ENCODE measurements at places on chromosomes 2 and 18.

- no peak for DNase-seq
These were observed 22.3 kb downstream of the KIAA1328 start for GRCh38 chr18:36851202-36851590.

GRCh38 chr18:29465526-29465925, 1288.6 kb upstream of the CDH2 start:
- no peak for DNase-seq

DNA sequence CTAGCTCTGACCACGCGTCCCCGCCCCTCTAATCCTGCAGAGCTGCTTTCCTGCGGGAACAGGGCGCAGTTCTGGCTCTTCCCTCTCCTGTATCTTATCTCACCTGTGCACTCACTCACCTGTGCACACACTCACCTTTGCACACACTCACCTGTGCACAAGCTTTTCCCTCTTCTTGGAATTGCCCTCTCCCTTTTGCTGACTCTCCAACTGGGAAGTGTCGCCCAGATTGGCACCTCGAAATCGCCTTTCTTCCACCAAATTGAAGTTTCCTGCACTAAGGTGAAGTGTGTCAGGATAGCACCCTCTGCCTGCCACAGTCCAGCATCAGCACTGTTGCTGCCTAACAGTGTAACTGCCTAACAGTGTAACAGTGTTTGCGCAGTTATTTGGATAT, 566 bp upstream of the CMPK2 start:
- peak; percentile 21 for DNase-seq

DNA sequence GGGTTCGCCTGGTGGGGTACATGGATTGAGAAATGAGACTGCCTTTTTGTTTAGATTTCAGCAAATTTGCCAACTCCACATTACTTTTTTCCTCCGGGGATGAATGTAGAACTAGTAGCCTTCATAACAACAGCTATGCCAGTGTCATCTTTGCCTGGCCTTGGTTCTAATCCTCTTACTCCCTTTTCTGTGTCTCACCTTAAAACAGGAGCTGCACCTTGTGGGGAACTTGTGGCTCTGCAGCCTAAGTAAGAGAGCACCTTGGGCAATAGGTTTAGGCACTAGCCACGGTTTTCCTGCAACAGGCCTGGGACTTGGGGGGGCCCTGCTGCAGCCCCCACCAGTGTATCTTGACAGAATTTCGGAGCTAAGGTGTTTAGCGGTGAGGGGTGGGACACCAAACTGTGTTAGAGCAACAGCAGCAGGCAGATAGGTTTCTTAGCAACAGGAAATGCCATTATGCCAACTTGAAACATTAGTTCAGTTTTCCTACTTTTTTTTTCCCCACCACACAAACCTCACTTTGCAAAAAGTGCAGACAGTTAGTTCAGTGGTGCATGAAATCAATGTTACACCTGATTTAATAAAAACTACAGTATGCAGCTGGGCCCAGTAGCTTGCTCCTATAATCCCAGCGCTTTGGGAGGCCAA, 173.7 kb downstream of the PRKCE start:
- no peak for DNase-seq

GRCh38 chr2:134324430-134324829, 70.6 kb downstream of the MGAT5 start:
- DNase-seq, result no peak

GRCh38 chr2:174711206-174711605, 53.1 kb downstream of the CHRNA1 start:
- DNase-seq, result no peak

DNA sequence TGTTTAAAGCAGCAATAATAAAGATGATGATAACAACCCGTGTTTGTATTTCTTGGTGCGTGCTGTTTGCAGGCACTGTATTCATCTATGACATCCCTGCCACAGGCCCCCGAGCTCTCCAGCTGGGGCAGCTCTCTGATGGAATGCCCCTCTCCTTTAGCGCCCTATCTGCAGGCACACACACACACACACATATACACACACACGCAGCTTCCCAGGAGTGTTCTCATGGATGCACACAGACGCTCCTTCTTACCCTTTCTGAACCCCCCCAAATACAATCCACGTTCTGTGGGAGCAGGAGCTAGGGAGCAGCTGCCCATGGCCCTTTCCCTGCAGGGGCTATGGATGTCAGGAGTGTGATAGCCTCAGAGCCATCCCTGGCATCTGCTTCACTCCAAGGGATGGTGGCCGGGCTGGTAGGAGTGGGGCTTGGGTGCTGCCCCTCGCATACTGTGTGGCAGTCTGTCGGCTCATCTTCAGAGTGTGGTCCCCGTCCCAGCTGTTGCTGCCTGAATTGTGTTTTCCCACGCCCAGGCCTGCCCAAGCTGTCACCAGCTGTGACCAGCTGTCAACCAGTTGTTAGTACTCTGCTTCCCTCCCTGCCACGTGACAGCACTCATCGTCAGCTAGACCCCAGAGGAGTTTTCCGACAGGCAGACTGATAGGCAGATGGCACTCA, 50.8 kb upstream of the MYCN start:
- no peak for DNase-seq

Measured in activated CD4-positive, alpha-beta T cell treated with anti-CD3 and anti-CD28 coated beads, Interleukin-2, amount 50 U/mL, for 1 hour (primary cell).